ENCODE measurements at places on chromosomes 7 and 10.

GRCh38 chr10:93206652-93207051 is 133.0 kb downstream of the CYP26A1 start:
- no peak for DNase-seq

DNA sequence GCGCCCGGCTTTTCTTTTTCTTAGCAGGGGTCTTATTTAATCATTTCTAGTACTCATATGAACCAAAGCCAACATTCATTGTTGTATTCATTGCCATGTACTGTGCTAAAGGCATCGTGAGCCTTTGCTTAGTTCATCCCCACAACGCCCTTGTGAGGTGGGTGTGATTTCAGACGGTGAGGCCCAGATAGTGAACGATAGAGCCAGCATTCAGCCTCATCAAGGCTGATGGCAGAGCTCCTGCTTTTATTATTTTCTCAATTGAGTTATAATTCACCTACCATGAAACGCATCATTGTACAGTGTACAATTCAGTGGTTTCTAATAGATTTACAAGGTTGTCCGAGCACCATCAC is 50.1 kb downstream of the HK1 start:
- no peak for DNase-seq

- peak; percentile 89 for DNase-seq
These were observed 57.1 kb upstream of the RHOBTB1 start for GRCh38 chr10:61000769-61001730.

- no peak for DNase-seq
These were observed 3.1 kb upstream of the SFRP5 start for GRCh38 chr10:97774811-97775294.

DNA sequence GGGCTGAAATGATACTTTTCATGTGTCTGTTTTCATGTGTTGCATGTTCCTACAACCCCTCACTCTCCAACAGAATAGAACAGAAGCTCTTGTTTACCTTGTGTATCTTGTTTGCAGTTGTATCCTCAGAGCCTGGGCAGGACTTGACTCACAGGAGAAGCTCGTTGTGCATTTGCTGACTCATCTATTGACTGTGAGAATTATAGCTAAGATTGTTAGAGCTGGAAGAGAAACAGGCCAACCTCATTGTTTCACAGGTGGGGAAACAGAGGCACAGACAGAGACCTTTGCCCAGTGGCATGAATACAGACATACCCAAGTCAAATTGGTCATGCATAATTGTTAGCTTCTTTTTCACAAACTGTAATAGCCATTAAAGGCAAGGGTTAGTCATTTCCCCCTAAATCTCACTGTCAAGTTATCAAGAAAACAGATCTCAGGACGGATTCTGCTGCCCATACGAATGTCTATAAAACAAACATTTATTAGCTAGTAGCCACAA is 4.6 kb upstream of the TSPAN15 start:
- DNase-seq = no peak

- DNase-seq = no peak
These were observed 99.1 kb upstream of the CACNA2D1 start for GRCh38 chr7:82542665-82543064.

GRCh38 chr7:2938514-2939192 is 94.5 kb upstream of the GNA12 start:
- DNase-seq = peak; percentile 29

GRCh38 chr10:24114556-24114955 is 94.4 kb upstream of the KIAA1217 start:
- DNase-seq = peak; percentile 42

GRCh38 chr7:6254866-6255265 is 17.6 kb downstream of the CYTH3 start:
- DNase-seq = no peak

DNA sequence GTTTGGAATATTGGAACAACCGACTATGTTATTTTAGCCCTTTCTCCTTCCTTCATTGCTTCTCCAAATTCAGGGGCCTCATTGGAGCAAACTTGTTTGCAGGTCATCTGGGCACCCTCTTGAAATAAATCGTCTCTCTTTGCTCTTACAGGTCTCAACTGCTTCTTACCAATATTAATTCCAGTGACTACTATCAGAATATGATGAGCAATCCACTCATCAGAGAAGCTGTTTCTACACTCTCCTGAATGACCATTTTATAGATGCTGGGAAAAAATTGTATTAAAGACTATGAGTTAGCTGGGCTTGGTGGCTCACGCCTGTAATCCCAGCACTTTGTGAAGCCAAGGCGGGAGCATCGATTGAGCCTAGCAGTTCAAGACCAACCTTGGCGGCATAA is 12.5 kb upstream of the HNRNPF start:
- no peak for DNase-seq

DNA sequence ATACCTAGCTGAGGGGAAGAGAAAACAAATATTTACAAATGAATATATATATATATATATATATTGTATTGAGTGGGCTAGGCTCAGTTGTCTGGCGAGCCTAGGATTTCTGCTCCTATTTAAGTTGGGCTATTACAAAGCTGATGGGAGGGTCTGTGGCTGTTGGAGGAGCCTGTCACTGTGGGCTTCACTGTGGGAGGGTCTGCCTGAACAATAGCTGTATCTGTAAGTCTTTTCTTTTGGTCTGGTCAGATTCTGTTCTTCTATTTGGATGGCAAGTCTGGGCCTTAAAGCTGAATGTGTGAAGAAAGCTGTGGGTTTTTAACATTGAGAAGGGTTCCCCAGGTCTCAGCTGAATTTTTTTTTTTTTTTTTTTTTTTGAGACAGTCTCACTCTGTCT is 220.6 kb upstream of the LYZL1 start:
- DNase-seq = no peak

DNA sequence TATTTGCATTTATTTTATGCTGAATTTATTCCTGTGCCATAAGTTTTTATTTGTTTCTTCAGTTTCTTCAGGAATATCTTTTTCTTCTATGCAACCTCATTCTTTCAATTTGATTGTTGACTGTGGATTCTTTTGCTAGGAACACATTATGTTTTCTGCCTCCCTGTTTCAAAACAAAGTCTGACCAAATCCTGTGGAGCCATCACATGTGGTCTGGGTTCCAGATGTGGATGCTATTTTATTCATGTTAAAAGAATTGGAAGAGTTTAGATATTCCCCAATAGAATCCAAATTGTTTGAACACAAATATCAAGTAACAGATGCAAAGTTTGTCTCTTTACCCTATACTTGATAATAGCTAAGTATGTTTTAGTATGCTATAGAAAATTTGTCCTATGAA is 56.8 kb upstream of the LRRC17 start:
- no peak for DNase-seq

DNA sequence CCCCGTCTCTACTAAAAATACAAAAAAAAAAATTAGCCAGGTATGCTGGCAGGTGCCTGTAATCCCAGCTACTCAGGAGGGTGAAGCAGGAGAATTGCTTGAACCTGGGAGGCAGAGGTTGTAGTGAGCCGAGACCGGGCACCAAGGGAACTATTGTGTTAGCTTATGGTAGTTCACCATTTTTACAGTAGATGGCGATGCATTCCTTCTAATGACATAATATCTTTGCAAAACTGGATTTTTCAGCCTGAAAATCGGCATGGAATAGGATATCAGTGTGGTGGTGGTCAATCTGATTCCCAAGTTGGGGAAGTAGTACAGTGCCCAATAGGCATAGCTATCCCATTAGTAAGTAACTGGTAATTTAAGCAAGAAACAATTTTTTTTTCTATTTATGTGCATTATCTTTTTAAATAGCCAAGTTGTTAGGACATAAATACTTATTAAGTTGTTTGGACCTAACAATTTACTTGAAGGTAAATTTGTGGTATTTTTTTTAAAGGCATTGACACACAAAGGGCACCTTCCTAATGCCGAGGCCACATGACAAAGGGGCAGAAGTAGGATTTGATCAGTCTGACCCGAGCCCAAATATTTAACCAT is 17.6 kb upstream of the IMPDH1 start:
- peak; percentile 35 for DNase-seq

- no peak for DNase-seq
These were observed 82.0 kb downstream of the ABLIM1 start for GRCh38 chr10:114576132-114576487.

DNA sequence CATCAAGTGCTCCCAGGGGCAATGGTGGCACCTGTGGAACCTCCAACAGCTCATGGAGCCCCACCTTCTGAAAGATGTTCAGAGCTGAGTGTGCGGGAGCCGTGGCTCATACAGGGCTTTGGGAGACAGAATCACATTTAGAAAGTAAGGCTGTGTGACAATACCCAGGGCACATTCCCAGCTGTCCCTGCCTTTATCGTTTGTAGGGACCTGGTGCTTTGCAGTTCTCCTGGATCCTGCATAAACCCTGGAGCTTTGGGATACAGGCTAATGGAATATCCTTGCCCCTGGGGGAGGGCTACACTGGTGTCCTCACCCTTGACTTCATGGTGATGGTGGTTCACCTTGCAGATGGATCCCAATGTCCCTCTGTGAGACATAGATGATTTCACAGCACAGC is 134.8 kb upstream of the LAMB4 start:
- no peak for DNase-seq

GRCh38 chr10:105691811-105692210 is 1050.7 kb downstream of the SORCS3 start:
- DNase-seq = peak; percentile 24

- no peak for DNase-seq
These were observed 12.7 kb upstream of the ATP6V1F start for GRCh38 chr7:128849804-128850490.

GRCh38 chr7:18408868-18409267 is 86.7 kb upstream of the HDAC9 start:
- DNase-seq = no peak

- DNase-seq = no peak
These were observed 33.1 kb downstream of the STAMBPL1 start for GRCh38 chr10:88913127-88913526.

- DNase-seq = no peak
These were observed 14.9 kb downstream of the MACROH2A2 start for GRCh38 chr10:70067586-70067985.

- DNase-seq = no peak
These were observed 77.5 kb upstream of the ADAM12 start for GRCh38 chr10:126465771-126466170.

DNA sequence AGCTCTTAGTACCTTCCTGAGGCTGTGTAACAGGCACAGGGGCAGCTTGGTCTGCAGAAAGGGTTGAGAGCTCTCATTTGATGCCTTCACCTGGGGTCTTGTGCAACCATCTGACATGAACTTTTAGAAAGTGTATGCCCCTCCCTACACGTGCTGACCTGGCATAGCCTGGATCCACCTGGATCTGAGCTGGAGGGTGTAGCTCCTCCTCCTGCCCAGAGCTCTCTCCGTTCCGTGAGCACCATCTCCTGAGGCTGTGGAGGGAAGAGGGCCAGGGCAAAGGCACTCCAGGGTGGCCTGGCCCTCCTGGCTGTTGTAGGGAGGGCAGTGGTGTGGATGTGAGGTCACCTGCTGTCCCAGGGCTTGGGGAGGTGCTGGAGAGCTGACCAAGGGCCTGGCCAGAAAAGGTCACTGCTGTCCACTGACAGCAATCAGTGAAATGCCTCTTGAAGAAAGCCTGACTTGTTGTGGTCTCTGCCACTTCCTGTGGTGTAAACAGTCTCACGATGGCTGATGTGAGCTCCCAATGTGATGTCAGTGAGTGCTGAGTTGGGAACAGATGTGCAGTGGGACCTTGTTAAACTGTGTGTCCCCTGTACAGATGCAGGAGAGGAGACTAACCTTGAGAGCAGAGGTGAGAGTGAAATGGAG is 23.0 kb downstream of the AMZ1 start:
- no peak for DNase-seq

GRCh38 chr10:62199584-62199983 is 69.1 kb downstream of the RTKN2 start:
- DNase-seq = no peak

DNA sequence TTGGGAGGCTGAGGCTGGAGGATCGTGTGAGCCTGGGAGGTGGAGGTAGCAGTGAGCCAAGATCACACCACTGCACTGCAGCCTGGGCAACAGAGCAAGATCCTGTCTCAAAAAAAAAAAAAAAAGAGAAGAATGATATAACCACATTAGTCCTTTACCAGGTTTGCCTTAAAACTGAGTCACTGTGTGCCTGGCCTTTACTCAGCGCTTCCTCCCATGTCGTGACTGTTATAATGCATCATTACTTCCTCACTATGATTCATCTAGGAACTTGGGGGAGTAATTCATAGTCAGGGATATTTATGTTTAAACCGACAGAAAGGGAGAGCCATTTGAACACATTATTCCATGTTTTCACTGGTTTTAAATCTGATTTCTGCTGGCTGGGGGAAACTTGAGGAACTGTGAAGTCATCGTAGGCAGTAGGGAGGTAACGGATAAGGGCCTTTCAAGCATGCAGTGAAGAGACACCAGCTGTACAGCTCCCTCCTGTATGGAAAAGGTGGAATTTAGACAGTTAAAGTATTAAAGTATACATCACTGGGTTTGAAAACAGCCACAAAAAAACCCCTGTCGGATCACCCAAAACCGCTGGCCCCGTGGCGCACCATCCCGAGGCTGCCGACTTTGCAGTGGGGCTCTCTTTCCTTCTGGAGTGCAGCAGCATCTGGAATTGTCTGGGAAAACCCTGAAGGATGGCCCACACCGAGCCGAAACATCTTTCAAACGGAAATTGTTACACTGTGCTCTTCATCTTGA is 119.8 kb downstream of the NKX6-2 start:
- DNase-seq = no peak

DNA sequence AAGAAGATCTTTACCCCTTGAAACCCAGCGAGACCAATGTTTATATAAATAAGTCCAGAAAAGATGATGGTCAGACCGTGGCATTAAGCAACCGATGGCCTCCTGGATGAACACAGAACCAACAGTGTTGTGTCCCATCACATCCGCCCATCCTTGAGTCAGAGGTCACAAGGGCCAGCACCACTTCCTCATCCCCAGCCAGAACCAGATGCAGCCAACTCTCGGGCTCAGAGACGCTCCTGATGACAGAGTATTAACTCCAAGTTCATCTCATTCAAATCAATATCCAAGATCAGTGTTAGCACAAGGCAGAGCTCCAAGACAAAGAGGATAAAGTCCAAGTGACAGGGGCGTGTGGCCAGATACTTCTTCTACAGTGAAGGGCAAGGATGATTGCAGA is 63.5 kb downstream of the FAM53B start:
- peak; percentile 26 for DNase-seq

- DNase-seq = no peak
These were observed 7.0 kb downstream of the MXI1 start for GRCh38 chr10:110214371-110214826.

DNA sequence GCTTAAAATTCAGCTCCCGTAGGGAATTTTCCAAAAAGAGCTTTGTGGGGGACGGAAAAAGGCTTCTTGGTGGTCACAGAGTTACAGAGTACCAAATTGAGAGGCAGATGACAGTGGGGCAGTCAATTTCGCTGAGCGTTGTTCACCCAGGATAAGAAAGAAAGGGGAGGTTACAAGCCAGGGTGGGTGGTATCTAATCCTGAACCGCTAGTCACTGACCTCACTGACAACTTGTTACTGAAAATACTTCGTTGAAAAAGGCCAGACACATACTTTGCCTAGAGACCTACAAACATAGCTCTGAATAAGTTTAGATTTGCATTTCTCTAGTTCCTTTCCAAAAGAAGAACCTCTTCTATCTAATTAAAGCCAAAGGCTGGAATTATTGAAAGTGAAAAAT is at the start of gene CTNNA3:
TSS of gene CTNNA3 (minus strand) at position 167 of the 400 bp plus-strand sequence.
- no peak for DNase-seq

DNA sequence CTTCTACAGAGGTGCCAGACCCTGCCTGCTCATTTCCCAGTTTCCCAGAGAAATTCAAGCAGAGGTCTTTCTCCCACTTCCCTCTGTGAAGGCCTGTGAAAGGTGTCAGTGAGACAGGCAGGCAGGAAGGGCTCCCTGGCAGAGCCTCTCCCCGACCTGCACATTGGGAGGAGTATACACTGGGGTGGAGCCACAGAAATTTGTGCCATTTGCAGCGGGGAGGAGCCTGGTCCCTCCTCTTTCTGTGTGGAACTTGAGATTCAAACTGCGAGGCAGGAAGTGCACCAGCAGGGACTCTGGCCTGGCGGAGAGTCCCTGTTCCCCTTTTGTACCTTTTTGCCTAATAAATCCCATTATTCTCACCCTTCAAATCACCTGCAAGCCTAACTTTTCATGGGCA is 54.6 kb upstream of the OPN4 start:
- DNase-seq = no peak

All from WERI-Rb-1 (cell line).